ENCODE measurements at places on chromosomes 11 and 22. TPM values are rescaled to one million over a fixed set of nuclear protein-coding genes. Genes with fewer than 3 reads are reported as not detected.

OR52A5 gene
- not detected for total RNA-seq

BDNF gene
- total RNA-seq: 10.6 TPM

PKNOX2 gene
- 0.73 TPM for total RNA-seq

RAG2 gene
- total RNA-seq: not detected

ELP4 gene
- 23.0 TPM for total RNA-seq

USH1C gene
- not detected for total RNA-seq
